Fibroblast of skin of scalp (primary cell): ENCODE measurements at places on chromosomes 7 and 10.

- peak; percentile 36 for DNase-seq
Observed at GRCh38 chr7:131238347-131238931, 89.2 kb upstream of the MKLN1 start.

- no peak for DNase-seq
Observed at GRCh38 chr10:109861081-109861480, 62.2 kb downstream of the XPNPEP1 start.

DNA sequence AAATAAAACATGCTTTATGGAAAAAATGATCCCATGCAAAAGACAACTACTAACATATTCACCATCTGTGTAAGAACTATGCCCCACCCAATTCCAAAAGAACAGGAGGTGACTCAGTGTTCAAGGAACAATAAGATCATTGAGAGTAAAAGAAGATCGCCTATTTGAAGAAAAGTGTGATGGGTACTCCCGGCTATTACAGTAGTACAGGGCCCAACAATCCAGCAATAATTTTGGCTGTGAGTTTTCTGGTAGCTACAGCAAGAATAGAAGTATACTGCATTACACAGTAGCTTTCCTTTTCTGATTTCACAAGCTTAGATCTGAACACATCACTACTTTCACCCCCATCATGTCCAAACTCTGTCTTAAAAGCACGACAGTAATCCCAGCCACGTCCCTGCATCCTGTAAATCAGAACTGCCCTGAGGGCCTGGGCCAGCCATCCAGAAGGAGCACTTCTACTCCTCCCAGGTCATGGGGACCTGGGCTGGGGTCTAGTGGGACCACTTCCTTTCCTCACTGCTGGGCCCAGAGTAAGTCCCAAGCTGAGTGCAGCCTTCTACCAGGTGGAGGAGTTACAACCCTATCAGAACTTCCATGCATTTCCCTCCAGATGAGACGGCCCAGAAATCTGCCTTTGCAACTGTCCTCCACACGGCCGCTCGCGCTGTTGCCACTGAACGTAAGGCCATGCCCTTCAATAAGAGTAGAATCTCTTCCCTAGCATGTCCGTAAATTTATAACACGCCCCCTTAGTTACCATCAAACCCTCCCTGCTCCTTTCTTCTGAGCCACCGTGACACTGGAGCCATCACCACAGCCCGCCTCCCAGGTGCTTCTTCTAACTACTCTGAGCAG is 7.9 kb downstream of the ESYT2 start:
- peak; percentile 65 for DNase-seq

DNA sequence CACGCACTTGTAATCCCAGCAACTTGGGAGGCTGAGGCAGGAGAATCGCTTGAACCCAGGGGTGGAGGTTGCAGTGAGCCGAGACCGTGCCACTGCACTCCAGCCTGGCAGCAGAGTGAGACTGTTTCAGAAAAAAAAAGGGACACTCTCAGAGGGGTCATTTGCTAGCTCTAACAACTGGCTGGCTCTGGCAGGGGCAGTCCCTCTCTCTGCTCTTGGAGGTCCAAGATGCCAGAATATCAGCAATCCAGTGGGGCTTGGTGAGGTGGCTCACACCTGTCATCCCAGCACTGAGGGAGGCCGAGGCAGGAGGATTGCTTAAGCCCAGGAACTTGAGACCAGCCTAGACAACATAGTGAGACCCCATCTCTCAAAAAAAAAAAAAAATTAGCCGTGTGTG is 2.5 kb upstream of the PILRA start:
- no peak for DNase-seq

- no peak for DNase-seq
Observed at GRCh38 chr10:95403700-95404461, 113.1 kb upstream of the PDLIM1 start.

DNA sequence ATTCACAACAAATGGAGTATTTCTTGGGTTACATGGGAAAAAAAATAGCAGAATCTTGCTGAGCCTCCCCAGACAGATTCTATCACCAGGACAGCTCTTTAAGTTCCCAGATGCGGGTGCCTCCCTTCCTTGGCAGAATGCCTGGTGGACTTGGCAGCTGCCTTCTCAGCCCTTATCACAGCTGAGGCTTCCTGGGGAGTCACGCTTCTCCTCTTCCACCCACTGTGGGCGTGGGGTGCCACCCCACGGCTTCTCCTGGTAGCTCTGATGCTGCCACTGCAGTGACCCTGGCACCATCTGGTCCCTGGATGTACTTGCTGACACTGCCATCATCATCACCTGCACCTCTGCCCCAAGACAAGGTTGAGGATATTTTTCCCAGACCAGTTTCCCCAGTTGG is 16.2 kb upstream of the NME8 start:
- DNase-seq = peak; percentile 27

GRCh38 chr7:18684916-18685315 is 189.4 kb downstream of the HDAC9 start:
- no peak for DNase-seq

- no peak for DNase-seq
Observed at GRCh38 chr7:120732256-120732655, 125.7 kb downstream of the TSPAN12 start.

DNA sequence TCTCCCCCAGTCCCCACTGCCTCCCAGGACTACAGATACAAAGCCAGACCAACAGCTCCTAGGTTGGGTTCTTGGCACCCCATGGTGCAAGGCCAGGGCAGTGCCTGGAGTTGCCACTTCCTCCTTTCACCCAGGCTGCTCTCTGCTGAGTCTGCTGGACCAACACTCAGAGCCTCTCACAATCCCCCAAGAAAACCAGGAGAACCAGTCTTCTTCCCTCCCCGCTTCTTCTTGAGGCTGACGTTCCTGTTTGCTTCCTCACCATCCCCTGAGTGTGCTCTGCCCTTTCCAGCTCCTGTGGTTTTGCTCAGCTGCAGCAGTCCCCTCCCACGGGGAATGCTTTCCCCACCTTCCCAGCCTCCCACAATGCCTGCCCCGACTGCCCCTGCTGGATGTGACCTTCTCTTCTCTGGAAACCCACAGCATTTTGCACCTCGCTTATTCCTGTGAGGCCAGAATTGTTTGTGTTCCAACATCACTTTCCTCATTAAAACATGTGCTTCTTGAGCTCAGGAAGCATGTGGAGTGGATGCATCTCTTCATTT is 89.9 kb downstream of the GOLGA7B start:
- DNase-seq = no peak

GRCh38 chr7:72754312-72754711 is 73.7 kb downstream of the TYW1B start:
- peak; percentile 25 for DNase-seq

- peak; percentile 37 for DNase-seq
Observed at GRCh38 chr10:178208-178607, 43.0 kb downstream of the ZMYND11 start.

GRCh38 chr7:5424749-5425506 is 1.3 kb upstream of the TNRC18 start:
- DNase-seq = peak; percentile 75
